ENCODE measurements at places on chromosomes 16 and 17.

DNA sequence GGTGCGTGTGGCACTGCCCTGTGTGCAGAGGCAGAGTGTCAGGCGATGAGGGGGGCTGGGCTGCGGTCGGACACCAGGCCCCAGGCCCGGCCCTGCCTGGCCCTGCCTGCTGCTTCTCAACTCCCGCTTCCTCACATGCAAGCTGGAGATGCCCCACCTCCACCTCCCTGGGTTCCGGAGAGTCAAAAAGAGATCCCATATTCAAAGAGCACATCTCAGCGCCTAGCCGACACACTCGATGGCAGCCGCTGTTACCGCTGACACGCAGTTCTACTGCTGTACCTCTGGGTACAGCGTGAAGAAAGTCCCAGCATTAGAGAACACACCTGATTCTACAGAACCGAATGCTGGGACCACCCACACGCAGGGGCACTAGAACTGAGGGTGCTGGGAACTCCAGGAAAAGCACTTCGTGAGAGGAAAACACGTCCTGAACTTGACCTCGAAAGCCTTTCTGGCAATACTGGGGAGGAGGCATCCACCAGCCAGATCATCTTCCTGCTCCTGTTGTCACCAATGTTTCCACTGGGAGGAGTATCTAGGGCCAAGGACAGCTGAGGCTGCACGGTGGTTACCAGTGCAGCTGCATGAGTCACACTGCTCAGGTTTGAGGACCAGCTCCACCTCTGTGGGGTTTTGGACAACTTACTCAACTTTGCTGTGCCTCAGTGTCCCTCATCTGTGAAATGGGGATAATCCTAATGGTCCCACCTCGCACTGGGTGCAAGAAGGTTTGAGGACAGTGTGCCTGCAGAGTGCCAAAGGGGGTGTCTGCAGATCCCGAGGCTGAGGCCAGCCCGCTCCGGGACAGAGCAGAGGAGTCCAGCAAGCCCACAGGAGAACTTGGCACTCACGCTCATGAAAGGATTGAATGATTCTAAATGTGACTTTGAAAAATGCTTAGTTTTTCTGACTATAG lies 100.4 kb upstream of the DNAH17 start:
- no peak for DNase-seq

DNA sequence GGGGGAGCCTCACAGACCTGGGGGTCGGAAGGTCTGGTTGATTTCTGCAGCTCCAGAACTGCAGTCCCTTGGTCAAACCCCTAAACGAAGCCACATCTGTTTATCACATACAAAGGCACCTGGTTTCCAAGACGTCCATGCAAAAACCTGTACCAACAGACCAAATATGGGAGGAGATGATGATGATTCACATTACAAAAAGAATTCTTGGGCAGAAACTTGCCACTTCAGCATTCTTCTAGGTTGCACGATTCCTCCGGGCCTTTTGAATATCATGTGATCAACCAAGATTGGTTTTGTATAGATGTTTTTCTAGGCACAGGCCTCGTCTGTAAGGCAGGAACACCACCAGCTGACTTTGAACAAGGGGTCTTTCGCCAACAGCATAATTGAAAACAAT lies 466.3 kb downstream of the SOX9 start:
- DNase-seq = no peak

GRCh38 chr16:81014672-81015071 lies 7.7 kb downstream of the CENPN start:
- no peak for DNase-seq

DNA sequence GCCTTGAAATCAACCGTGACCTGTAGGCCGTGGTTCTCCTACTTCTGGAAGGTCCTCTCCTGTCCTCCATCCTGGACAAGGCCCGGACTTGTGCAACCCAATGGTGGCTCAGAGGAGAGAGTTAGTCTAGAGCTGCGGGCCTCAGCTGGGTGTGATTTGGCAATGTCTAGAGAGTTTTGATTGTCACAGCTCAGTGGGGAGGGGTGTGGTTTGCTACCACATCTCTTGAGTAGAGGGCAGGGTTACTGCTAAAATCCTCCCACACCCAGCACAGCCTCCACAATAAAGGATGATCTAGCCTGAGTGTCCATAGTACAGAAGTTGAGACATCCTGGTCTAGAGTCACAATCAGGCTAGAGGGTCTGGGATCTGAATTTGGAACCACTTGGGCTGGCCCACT lies 40.3 kb downstream of the MYH13 start:
- DNase-seq = no peak

DNA sequence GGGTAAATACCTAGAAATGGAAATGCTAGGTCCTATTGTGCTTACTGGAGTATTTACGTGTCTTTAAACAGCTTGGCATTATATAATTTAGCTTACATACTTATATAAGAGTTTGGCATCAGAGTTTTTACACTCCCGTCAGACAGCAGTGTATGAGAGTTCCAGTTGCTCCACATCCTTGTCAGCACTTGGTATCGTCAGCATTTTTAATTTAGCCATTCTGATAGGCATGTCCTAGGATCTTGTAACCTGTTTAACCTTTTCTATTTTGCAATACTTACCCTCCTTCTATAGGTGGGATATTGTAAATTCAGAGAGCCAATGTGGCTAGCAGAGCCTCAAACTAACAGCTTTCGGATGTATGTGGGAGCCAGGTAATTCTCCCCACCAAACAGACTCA lies 228.3 kb upstream of the EEF2KMT start:
- no peak for DNase-seq

GRCh38 chr17:32564325-32564724 lies 77.5 kb downstream of the CDK5R1 start:
- DNase-seq = no peak

GRCh38 chr16:57358086-57358420 lies 530 bp upstream of the CCL22 start:
- no peak for DNase-seq

DNA sequence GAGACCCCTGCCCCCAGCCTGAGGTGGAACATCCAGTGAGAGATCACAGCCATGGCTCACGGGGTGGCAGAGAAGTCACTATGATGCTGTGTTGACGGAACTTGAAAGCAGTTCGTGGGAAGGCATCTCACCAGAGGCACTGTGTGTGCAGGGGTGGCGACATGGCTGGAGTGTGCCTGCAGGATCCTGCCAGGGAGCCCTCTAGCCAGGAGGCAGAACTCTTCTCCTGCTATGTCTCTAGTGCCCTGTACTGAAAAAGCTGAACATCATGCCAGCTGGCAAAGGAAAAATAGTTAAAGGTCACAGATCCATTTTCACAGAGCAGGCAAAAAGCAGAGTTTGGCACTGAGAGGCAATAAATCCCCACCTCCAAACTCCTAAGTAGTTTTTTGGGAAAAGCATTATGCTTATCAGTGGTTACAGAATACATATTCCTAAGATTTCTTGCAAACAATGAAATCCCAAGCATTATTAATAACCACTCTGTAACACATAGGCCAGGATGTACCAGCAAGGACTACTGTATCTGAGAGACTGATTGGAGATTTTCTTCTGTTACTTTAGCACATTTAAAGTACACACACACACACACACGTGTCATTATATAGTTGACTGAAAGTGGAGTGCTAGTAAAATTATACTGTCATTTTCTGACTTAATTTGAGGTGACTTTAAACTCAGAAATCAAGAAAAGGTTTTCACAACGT lies 36.8 kb downstream of the TNRC6C start:
- DNase-seq = no peak

GRCh38 chr16:17116595-17117322 lies 354.0 kb downstream of the XYLT1 start:
- no peak for DNase-seq

DNA sequence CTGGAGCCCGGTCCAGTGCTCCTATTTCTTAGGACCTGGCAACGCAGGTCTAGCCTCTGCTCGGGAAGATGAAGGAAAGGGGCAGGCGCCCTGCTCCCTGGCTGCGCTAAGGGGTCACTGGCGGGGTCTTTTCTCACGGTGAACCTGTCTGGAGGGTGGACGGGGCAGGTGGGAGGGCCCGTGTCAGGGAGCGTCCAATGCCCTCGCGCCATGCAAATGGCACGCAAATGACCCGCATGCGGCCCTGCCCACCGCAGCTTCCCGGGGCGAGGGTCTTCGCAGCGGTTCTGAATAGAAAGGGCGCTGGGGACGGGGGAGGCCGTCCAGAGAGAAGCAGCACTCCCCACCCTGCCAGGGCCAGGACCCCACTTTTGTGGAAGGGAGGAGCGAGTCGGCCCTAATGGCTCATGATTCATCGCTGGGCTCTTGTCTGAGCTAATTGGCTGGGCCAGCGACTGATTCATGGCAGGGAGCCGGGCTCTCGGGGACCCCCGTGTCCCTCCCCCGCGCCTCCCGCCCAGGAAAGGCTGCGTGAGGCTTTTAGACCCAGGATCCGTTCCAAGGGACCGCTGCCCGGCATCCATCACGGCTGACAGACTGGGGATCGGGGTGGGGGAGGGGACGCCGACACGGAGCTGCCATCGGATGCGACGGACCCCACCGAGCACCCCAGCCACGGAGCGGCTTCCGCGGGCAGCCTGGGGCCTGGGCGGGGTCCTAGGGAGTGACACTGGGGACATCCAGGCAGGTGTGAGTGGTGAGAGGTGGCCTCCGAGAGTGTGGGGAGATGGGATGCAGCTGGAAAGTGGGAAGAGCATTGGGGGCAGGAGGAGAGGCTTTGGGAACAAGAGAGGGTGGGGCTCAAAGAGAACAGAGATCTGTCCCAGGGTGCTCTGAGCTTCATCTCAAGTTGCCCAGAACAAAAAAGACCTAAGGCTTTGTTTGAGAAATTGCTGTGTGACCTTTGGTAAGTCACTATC lies 25.0 kb upstream of the NGFR start:
- DNase-seq = no peak

GRCh38 chr16:89779231-89779908 lies 37.1 kb downstream of the FANCA start:
- no peak for DNase-seq
